ENCODE measurements at places on chromosomes 7 and 10. TPM values are rescaled to one million over a fixed set of nuclear protein-coding genes. Genes with fewer than 3 reads are reported as not detected.

GRCh38 chr10:19977097-19977521, 160.9 kb downstream of the PLXDC2 start:
- DNase-seq = no peak

GRCh38 chr7:146858690-146859089, 742.1 kb downstream of the CNTNAP2 start:
- DNase-seq = no peak

GRCh38 chr10:30436191-30436611, 2.2 kb downstream of the MAP3K8 start:
- no peak for DNase-seq

DNA sequence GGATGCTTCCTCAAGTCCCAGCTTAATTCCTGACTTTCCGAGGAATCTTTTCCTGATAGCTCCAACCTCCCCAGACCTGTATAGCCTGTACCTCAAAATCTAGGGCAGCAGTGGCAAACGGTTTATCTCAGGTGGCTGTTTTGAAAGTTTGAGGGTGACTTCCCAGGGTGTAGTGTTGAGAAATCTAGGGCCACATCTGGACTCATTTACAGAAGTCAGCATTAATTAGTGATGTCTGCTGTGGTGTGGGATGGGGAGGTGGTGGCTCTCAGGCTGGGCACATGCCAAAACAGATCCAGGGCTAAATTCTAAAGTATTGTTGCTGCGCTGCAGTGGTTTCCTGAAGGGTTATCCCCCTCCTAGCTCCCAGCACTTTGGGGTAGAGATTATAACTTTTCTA, 38.0 kb downstream of the UNC5B start:
- DNase-seq = no peak

GRCh38 chr7:4552985-4553384, 129.1 kb upstream of the FOXK1 start:
- DNase-seq = no peak

DNA sequence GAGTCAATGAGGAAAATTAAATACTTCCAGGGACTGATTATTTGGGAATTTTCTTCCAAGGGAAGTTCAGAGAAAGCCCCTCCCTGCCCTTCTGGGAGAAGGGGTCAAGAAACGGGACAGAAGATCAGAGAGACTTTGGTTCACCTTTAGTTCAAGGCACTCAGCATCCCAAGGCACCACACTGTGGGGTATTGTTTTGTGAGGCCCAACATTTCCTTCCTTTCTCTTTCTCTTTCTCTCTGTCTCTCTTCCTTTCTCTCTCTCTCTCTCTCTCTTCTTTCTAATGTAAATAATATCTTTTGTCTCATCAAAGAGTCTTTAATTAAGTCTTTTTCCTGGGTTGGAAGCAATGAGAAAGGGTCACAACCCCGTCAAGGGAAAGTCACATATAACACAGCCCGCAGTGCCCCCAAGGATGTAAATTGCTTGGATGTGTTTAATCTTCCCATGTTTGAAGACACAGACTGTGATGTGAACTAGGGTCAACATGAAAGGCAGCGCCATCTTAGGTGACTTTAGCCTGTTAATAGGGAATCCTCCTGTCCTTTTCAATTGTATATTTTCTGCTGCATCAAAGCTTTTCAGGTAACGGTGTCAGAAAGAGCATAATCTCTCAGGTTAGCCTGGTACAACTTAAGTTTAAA, 983.3 kb upstream of the C7orf33 start:
- DNase-seq = no peak

DNA sequence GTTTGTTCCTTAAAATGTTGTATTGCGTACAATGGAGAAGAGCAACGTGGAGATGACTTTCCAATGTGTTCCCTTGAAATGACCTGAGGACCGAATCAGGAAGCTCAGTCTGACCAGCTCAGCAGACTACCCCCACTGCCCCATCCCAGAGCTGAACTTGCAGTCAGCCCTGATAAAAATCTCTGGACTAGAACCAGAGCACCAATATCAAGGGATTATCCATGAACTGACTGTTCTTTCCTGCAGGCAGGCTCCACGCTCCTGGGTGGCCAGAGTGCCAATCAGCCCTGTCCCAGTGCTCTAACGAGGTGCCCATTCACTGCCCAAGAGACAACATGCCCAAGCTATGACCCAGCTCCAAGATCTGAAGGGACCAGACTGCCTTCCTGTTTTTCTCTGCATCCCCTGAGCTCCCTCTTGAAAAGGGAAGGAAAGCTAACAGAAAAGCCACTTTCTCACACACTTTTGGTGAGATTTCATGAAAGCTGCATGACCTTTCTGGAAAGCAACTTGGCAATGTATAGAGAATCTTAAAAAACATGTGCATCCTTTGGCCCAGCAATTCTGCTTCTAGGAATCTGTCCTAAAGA, 130.2 kb downstream of the KCNMA1 start:
- DNase-seq = no peak

Gene AKR1C8
- not detected for total RNA-seq

GRCh38 chr7:157679607-157680006, 342.8 kb downstream of the DNAJB6 start:
- no peak for DNase-seq

DNA sequence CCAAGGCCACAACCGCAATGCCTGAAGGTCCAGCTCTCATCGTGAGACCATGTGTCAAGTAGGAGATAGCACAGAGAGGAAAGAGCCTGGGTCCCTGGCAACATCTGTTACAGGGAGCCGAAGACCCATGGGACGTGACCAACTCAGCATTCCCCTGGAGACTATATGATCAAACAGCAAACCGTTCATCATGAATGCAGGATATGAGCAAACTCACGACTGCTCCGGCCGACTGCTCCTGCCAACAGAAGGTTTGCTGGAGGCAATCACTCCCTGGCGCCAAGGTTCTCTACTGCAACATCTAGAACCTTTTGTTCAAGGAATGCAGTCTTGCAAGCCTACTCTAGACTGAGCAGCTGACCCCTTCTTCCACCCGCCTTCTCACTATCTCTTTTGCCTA, 114.3 kb downstream of the ALOX5 start:
- DNase-seq = no peak
